Right ventricle myocardium inferior (tissue), 1 donor: ENCODE measurements at places on chromosomes 7 and 10. TPM values are rescaled to one million over a fixed set of nuclear protein-coding genes. Genes with fewer than 3 reads are reported as not detected.

The CALY gene
- total RNA-seq: not detected

The EPHA1 gene
- not detected for total RNA-seq

The MEST gene
- total RNA-seq: 10.7 TPM

The CYP3A7 gene
- total RNA-seq: not detected
